ENCODE measurements at places on chromosomes 4 and X.

DNA sequence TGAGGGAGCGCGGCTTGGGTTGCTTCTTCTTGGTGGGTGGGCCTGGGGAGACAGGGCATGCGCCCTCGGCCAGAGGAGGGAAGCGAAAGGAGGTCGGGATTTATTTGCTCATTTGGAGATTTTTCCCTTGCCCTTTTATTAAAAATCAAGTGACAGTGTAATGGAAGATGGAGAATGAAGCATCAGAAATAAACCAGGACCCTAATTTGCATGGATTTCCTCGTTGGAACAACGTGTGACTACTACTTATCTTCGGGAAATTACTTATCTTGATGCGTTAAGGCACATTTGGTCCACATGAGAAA is 709 bp upstream of the CLOCK start:
- no peak for DNase-seq

DNA sequence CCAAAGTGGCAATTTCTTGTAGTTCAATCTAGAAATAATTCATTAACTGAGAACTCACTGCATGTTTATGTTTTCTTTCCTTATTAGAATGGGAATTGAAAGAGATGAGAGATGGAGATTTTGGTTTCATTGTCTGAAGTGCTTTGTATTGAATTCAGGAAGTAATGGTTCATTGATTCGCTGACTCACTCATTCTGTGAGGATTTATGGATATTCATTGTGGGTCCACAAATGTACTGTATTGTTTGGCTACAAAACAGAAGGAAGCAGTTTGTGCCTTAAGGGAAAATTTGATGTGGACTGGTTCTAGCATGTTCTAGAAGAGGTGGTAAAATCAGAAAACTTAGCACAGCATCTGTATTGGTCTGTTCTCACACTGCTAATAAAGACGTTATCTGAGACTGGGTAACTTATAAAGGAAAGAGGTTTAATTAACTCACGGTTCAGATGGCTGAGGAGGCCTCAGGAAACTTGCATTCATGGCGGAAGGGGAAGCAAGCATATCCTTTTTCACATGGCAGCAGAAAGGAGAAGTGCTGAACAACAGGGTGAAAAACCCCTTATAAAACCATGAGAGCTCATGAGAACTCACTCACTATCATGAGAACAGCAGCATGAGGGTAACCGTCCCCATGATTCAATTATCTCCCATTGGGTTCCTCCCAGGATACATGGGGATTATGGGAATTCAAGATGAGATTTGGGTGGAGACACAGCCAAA is 132.3 kb upstream of the VCX3A start:
- DNase-seq: no peak

- DNase-seq: no peak
These were observed 9.8 kb downstream of the GUCY1A1 start for GRCh38 chr4:155676430-155676825.

DNA sequence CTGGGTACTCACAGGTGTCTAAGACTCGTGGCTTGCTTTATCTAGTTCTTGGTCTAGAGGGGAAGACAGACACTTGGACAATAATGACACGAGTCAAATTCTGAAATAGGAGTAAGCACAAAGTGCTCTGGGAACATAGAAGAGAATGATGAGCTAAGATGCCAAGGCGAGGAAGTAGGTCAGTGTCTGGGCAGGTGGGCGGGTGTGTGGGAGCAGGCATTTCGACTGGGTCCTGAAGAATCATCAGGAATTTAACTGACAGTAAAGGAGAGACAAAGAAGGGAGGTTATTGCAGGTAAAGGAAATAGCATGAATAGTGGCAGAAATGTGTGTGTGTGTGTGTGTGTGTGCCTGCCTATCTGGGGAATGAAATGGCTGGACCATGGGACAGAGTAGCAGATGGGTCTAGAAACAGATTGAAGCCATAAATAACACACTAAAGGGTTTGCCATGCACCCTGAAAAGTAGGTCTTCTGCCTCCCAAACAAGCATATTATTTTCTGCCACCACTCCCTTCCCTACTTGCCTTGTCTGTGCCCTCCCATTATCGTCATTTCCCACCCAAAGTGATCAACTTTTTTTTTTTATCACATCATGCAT is 58.4 kb upstream of the SLC25A43 start:
- DNase-seq: no peak

- no peak for DNase-seq
These were observed 71.0 kb downstream of the GPAT3 start for GRCh38 chr4:83606898-83607297.

- no peak for DNase-seq
These were observed 99.1 kb downstream of the TRAPPC11 start for GRCh38 chr4:183758061-183758757.

DNA sequence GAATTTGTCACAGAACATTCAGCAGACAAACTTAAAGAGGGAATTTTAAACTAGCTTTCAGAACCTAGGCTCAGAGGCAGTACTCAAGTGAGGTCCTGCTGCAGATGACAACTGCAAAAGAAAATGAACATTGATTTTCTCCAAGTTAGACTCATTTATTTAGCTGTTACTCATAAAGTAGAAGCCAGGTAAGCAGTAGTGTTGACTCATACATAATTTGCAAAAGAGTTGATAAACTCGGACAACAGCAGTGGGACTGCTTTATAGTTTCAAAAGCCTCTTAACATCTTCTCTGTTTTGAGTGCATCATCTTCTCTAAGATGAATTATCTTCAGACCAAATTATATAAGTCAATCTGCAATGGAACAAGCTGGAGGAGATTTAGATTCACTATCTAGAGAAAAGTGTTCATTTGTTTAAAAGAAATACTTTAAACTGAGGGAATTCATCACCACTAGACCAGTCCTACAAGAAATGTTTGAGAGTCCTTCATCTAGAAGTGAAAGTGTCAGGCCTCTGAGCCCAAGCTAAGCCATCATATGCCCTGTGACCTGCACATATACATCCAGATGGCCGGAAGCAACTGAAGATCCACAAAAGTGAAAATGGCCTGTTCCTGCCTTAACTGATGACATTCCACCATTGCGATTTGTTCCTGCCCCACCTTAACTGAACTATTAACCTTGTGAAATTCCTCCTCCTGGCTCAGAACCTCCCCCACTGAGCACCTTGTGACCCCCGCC is 49.5 kb downstream of the COQ2 start:
- no peak for DNase-seq

DNA sequence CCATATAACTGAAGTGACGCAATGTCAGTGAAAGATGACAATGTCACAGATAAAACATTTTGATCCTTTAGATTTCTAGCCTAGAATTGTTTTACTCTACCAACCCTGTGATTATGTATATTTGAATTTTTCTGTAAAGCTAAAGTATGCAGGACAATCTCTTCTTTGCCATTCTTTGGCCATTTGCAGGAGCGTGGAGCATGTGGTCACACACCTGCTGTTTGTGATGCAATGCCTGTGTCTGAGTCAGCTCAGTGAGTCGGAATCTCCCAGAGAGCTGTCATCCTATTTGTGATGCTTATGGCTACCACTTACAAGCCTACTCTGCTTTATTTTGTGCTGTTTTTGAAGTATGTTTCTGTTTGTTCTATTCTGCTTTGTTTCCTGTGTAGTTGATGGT is 214.5 kb downstream of the NAF1 start:
- DNase-seq: no peak

GRCh38 chr4:1406394-1406980 is at the start of gene NKX1-1:
Gene NKX1-1 (minus strand): TSS chr4:1406442. CDS start chr4:1406442, 0 bp downstream.
- no peak for DNase-seq
